ENCODE measurements at places on chromosomes 7 and 10. TPM values are rescaled to one million over a fixed set of nuclear protein-coding genes. Genes with fewer than 3 reads are reported as not detected.

The ADRA2A gene
- 0.25 TPM for polyA plus RNA-seq

The SPDYE6 gene
- polyA plus RNA-seq = not detected

The CYP3A5 gene
- polyA plus RNA-seq = 26.3 TPM

The NEUROD6 gene
- not detected for polyA plus RNA-seq

GRCh38 chr10:112812586-112812985, 137.5 kb upstream of the TCF7L2 start:
- DNase-seq = no peak

DNA sequence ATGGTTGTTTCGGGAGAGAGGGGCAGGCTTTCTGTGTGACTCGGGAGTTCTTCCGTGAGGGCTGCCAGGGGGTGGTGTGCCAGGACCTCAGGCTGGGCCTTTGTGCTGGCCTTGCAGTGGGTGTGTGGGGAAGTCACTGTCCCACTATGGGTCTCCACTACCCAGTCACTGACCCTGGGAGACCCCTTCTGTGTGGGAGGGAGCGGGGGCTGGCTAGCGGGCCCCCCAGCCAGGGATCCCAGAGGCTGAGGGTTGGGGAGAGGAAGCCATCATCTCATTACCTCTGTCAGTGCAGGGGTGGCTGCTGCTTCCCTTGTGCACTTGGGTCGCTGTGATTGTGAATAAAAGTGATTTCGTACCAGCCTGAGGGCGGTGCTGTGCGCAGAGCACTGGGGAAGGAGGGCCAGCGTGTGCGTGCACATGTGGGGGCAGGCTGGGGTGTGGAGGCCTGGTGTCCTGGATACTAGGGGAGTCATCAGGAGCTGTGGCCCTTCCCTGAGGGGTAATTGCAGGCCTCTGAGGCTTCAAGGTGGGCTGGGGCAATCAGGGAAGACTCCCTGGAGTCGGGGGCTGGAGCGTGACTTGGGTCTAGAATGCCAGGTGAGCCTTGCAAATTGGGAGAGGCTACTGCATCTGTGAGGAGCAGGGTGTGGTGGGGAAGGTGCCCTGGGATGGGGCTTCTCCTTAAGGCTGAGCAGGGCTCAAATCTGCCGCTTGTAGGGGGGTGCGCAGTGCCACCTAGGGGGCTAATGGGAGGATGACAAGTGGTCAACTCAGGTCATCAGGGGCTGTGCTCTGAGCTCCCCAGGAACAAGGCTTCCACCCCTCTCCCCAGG, 98.9 kb downstream of the NEURL1 start:
- peak; percentile 69 for DNase-seq

GRCh38 chr10:130221456-130222375, 85.5 kb downstream of the GLRX3 start:
- DNase-seq = no peak

- peak; percentile 85 for DNase-seq
These were observed at the start of gene EPDR1 for GRCh38 chr7:37920305-37920848. Gene EPDR1, plus strand, starts transcription at chr7:37920640. Its CDS starts 300 bp downstream, at chr7:37920940.

DNA sequence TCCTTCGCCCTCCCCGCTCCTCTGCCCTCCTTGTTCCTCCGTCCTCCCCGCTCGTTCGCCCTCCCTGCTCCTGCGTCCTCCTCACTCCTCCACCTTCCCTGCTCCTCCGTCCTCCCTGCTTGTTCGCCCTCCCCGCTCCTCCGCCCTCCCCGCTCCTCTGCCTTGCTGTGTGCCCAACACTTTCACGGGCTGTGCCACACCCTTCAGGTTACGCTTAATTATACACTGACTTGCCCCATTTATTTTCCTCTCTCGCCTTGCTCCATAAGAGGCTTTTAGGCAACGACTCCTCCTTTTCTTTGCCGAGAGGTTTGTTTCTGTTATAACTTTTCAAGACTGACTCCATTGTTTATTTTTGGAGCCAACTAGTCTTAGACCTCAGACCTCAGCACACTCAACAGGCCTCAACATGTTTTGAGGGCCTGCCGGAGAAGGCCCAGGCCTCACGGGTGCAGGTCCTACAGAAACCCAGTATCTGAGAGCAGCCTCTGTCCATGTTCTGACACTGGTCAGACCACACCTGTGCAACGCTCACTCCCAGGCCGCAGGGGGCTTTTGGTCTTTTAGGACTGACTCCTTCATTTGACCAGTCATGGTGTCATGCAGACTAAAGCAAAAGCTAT, 18.2 kb upstream of the PRKAG2 start:
- peak; percentile 38 for DNase-seq

DNA sequence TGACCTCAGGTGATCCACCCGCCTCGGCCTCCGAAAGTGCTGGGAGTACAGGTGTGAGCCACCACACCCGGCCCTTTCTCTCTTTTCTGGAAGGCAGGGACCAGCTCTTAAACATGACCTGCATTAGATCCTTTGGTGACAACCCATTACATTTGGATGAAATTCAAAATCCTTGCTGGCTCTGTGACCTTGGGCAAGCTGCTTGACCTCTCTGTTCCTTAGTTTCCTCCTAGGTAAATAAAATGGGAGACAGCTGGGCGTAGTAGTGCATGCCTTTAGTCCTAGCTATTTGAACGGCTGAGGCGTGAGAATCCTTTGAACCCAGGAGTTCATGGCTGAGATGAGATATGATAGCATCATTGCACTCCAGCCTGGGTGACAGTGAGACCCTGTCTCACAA, 23.7 kb downstream of the LDB1 start:
- DNase-seq = no peak

DNA sequence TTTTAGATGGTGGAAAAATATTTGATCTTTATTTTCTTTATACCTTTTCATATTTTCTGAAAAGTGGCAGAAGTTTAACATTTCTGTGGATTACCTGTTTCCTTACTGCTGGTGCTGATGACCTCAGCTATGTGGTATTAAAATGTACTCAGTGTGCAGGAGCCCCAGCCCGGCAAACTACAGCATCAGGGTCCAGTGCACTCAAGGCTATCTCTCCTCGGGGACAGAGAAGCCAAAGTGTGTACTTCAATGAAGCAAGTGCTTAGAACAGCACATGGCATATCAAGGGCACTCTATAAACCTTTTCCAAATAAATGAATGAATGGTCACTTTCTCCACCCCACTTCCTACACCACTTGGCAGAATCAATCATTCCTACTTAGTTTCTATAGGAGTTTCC, 111.8 kb downstream of the HIP1 start:
- DNase-seq = no peak

- no peak for DNase-seq
These were observed 84.2 kb upstream of the DDC start for GRCh38 chr7:50649259-50649885.

GRCh38 chr10:43050011-43050410, 26.9 kb upstream of the RET start:
- no peak for DNase-seq

DNA sequence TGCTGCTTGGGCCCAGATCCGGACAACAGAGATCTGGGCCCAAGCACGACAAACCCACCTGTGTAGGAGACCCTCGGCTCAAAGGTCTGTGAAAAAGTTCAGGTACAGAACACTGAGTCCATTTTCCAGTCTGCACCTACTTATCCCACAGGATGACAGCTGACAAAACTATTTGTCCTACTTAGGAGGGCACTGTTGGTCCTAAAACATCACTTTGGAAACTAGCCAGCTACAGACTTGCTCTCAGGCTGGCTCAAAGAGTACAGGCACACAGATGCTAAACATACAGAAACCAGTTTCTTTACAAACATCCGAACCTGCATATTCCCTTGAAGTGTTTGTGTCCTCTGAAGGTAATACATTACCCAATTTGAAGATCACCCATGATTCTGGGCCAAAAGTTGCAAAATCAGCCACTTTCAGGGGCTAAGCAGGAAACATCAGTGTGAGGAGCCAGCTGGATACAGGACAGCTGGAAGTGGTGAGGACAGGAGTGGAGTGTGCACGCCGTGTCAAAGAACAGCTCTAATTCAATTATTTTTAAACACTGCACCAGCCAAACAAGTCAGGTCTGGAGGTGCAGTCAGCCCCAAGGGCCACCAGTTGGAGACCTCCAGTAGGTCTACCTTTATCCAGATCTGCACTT, 88.5 kb downstream of the NOC3L start:
- DNase-seq = peak; percentile 48

GRCh38 chr10:86223256-86223655, 143.3 kb downstream of the GRID1 start:
- DNase-seq = no peak

DNA sequence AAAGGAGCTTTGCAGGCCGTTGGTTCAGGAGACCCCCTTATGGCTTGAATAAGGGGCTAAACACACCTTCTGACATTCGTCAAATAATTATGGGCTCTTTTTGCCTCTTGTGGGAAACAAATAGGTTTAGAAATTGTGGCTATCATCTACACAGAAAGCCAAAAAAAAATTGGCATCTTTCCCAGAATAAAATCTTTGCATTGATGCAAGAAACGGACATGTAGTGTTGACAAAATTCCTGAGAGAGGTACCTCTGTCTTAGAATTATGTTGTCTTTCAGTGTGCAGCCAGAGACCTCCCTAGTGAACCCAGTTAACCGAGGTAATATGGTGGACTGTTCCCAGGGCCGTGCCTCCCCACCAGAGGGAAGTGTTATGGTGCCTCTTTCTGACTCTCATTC, 283.9 kb downstream of the SDHAF3 start:
- no peak for DNase-seq

DNA sequence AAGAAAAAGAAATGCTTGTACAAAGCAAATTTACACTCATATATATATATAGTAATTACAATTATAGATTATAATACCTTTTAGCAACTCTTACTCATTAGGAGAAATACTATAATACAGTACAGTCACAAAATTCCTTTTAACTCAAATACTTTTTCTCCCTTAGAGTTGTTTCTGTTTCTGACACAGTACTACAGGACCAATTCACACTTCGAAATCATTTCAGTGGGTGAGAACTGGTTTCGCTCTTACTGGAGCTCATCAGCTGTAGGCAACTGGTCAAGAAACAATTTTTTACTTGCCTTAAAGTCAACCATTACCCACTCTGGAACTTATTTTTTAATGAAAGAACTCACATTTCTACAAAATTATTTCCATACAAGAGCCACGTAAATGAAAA, 6.0 kb downstream of the CCDC186 start:
- DNase-seq = no peak

DNA sequence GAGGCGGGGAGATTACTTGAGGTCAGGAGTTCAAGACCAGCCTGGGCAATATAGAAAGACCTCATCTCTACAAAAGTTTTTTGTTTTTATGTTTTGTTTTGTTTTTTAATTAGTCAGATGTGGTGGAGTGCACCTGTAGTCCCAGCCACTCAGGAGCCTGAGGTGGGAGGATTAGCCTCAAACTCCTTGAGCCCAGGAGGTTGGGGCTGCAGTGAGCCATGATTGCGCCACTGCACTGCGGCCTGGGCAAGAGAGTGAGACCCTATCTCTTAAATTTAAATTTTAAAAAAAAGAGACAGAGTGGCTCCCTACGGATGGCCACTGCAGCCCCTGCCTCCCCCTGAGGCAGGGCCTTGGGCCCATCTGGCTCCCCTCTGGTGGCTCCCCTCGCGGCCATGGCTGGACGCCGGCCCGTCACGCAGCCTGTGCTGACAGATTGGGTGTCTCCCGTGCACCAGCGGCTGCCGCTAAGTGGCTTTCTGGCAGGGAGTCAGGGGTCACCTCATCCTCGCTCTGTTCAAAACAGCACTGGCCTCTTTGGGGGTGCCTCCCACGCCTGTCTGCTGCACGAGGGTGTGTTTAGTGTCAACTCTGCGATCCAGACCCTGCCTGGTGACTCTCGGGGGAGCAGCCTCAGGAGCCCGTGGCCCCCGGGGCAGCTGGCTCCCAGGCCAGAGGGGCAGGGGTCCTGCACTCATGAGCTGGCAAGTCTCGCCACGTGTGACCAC, 44.4 kb upstream of the ELN start:
- no peak for DNase-seq

DNA sequence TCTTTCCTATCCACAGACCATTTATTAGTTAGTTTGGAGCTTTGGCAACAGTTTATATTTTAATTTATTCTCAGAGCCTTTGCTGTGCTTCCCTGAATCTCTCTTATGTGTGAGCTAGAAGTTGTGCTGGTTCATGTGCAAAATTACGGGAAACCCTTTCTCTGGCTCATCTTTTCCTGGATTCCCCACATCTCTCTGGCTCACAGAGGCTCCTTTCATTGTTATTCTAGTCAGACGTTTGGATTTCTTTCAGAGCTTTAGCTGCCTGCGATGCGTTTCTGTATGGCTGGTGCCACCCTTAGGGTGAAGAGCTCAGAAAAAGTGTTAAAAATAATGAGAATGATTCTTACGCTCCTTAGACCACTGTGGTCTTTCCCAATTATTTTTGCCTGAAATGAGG, 53.3 kb downstream of the TPST1 start:
- DNase-seq = no peak

DNA sequence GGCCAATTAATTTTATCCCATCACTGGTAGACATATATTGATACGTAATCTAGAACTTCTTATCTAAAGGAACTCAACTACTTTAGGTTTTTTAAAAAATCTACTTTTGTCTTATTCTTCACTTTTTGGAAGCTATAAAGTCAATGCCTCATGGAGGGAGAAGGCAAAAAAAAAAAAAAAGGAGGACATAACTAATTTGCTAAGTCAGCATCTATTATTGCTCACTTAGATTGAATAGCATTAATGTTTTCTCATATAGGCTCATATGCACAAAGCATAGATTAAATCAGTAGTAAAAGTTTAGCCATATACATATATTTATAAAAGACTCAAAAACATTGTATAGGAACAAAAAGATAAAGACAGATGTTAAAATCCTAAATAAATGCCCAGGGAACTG, 179.3 kb upstream of the DGKB start:
- DNase-seq = no peak

Data from stomach (tissue), 19 donors.